Fibroblast of skin of right biceps (primary cell): ENCODE measurements at places on chromosomes 7 and 10.

DNA sequence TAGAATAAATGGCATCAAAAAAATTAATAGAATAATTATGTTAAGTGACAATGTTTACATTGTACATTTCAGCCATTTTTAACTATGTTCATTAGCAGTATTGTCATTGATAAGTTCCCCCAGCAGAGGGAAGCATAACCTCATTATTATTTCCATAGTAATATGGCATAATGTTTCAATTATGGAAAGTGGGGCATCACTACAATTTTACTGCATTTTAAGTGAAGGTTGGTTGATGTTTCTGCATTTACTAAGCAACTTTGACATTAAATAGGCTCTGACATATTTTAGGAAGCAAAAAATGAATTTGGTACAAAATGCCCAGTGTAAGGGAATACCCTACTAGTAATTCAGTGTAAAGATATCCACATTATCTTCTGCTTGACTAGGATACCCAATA, 218.3 kb downstream of the SEMA3A start:
- DNase-seq = peak; percentile 43

- peak; percentile 100 for DNase-seq
Observed at GRCh38 chr7:43572516-43573049, 10.3 kb upstream of the STK17A start.

- no peak for DNase-seq
Observed at GRCh38 chr10:122999347-122999746, 9.2 kb downstream of the IKZF5 start.

DNA sequence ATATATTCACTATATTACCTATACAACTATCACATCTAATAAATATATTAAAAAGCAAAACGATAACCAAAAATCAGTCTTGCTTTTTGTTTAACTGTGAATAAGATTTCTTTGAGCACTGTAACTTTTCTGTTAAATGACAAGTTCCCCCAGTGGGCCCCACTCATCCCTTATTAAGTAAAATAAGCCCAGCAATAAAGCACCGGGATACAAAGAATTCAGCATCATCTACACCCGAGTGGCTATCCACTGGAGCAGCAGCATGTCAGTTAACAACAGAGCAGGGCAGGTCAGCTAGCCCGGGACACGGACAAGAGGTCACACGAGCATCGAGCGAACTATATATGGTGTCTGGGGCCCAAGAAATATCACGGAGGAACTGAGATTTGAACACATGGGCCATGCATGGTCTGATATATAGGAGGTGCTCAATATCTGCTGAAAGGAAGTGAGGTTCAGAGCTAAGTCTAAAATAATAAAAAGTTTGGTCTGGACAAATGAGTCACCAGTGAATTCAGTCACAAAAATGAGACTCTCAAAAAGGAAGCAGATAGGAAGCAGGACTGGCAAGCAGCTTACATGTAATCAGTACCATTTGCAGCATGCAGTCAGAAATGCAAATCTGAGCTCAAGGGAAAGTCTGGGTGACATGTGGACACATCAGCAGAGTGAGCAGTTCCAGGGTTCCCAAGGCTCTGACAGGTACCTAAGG, 4.1 kb downstream of the ERCC6 start:
- DNase-seq = peak; percentile 80

DNA sequence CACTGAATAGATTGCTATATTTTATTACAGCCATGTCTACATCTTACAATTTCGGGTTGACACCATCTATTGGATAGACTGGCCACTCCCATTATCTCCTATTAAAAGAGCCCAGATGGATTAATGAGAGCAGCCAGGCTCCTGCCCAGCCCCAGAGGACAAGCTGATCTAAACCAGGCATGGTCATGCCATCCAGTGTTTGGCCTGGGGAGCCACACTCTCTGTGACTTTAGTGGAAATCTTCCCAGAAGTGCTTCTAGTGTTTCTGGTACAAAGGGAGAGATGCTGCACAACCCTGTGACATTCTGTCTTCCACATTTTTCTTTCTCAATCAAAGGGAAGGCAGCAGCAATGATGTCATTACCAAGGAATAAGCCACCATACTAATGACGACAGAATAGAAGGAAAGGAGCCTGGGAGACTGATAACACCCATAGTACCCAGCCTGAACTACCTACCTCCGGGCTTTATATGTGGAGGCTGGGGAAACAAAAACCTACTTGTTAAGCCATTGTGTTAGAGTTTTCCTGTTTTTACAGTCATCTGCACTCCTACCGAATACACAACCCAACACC, 5.0 kb downstream of the NEBL start:
- peak; percentile 8 for DNase-seq

DNA sequence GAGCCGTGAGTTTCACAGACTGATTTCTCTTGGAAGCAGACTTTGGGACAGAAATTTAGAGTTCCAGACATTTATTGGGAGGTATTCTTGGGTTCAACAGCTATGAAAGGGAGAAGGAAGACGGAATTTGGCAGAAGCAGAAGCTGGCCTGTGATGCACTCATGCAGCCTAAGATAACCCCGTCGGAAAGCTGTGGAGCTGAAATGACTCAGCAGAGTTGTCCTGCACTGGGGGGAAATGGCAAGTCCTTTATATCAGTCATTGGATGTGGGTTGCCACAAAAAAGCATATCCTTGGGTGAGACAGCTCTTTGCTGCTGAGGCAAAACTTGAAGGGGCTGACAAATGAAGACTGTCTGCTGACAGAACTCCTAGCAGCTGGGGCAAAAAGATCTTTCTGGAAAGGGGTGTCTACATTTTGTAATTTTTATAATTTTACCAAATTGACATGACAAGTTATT, 11.5 kb upstream of the MICU1 start:
- DNase-seq = peak; percentile 78

- DNase-seq = no peak
Observed at GRCh38 chr7:9029681-9030530, 596.5 kb downstream of the NXPH1 start.

DNA sequence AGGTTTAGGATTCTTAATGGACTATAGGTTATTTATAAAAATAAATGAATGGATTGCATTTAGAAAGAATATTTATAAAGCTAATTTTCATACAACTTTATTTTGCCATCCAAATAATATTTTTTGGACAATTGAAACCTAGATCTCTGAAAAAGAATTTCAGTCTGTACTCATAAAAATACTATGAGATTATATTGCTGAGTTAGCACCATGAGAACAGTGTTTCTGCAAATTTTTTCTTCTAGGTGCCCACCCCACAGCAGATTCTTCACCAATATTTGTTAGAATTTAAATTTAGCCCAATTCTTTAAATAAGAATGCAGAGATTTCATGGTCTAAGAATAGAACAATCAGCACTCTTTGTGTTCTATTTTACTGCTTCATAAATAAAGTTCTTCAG, 85.6 kb upstream of the TEX47 start:
- DNase-seq = no peak

DNA sequence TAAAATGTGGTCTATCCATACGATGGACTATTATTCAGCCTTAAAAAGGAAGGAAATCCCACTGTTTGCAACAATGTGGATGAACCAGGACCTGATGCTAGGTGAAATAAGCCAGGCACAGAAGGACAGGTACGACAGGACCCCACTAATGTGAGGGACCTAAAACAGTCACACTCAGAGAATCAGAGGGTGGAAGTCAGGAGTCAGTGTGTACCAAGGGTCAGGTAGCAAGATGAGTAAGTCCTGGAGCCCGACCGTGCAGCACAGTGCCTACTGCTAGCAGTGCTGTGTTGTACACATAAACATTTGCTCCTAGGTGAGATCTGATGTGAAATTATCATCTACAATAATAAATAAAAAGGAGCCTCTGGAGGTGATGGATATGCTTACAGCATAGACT, 322.3 kb downstream of the GLRX3 start:
- no peak for DNase-seq

GRCh38 chr7:12583922-12584321, 13.4 kb downstream of the SCIN start:
- DNase-seq = no peak

DNA sequence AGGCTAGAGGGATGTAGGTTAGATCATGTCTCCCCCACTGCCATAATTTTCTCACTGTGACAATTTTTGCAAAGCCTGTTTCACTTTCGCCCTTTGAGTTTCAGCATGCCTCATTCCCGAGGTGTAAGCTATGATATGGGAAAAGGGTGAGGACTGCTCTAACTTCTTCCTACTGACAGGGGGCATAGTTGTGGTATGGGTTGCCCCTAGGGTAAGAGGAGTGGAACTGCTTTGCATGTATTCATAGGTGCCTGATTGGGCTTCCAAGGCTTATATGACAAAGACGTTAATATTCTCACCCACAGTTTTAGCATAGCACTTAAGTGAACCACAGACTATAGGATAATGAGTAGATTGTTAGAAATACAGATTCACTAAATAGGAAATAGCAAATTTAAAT, 148.7 kb downstream of the BBS9 start:
- no peak for DNase-seq

- DNase-seq = no peak
Observed at GRCh38 chr7:99505324-99505662, 831 bp downstream of the ZKSCAN5 start.

- no peak for DNase-seq
Observed at GRCh38 chr7:39407137-39407536, 159.1 kb upstream of the YAE1 start.

DNA sequence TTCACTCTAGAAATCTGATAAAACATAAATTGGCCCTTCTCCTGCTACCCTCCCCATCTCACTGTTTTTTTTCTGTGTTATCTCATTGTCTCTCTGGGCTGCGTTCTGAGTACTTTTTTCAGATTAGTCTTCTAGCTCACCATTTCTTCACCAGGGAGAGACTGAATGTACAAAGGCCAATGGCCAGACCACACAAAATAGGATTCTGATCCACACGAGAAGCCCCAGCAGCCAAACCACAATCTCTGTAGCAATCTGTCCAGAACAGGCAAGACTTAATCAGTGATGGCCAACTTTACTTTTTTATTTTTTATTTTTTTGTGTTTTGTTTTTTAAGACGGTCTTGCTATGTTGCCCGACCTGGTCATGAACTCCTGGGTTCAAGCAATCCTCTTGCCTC, 55.9 kb upstream of the PAPSS2 start:
- DNase-seq = no peak

DNA sequence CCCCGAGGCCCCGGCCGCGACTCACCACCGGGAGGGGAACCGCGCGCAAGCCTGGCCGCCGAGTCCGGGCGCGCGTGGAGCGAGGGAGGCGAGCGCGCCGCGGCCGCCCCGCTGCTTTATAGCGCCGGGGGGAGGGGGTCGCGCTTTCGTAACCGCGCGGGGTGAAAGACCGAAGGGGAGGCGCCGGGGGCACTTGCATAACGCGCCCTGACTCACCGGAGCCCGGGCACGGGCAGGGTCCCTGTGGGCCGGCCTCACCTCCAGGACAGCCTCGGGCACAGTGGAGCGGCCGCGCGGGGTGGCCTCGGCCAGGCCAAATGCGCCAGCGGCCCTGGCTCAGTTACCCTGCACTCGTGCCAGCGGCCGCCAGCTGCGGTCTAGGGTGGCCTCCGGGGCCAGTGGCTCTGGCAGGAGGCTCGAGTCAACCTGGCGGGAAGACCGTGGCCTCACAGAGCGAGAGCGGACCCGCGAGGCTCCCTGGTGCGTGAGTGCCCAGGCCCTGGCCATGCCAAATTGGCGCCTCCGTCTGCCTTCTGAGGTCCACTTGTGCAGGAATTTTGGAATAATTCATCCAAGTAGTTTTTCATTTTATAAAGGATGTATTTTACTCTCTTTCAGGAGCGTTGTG, at the start of gene RBP4:
Gene RBP4 (minus strand): TSS at position 90 of the 628 bp plus-strand sequence. CDS start 207 bp downstream, outside the sequence.
- no peak for DNase-seq

GRCh38 chr10:132264306-132264950, 43.3 kb downstream of the STK32C start:
- no peak for DNase-seq
